ENCODE measurements at places on chromosomes 2 and 18.

GRCh38 chr2:241965931-241966412 lies 96.4 kb downstream of the RTP5 start:
- peak; percentile 88 for DNase-seq

GRCh38 chr18:49071317-49071716 lies 120.6 kb upstream of the SMAD7 start:
- DNase-seq: no peak

DNA sequence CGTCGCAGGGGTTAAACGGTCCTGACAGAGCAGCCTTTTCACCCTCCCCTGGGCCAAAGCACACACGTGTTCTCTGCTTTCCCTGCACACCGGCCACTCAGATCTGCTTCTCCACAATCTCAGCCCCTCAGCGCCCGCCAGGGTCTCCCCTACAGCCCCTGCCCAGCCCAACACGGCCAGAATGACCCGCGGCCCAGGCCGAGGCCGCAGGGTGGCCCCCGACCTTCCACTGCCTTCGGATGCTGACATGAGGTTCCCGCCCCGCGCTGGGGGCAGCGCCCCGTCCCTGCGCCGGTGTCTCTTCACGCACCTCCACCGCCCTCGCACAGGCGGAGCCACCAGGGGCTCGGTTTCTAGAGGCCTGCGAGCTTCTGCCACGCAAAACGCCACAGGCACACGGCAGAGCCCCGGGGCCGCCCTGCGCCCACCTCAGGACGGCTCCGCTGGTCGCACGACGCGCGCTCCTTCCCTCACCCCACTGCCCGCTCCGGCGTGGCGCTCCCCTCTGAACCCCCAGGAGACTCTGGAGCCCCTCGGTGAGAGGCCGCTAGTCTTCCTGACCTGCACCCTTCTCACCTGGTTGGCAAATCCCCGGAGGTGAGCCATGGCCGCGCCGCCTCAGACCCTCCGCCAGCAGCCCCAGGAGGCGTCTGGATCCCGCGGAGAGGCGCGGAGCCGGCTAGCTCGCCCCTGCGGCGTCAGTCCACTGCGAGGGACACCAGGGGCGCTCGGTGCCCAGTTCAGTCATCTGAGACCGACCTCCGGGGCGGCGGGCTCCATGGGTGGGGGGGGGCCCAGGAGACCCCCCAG lies 749 bp downstream of the STK25 start:
- peak; percentile 85 for DNase-seq

- DNase-seq: no peak
These were observed 20.0 kb downstream of the AQP12A start for GRCh38 chr2:240711701-240712100.

- peak; percentile 83 for DNase-seq
These were observed 993 bp downstream of the RBMS1 start for GRCh38 chr2:160492401-160493226.

- DNase-seq: peak; percentile 18
These were observed 743 bp downstream of the XPO1 start for GRCh38 chr2:61537277-61537949.

DNA sequence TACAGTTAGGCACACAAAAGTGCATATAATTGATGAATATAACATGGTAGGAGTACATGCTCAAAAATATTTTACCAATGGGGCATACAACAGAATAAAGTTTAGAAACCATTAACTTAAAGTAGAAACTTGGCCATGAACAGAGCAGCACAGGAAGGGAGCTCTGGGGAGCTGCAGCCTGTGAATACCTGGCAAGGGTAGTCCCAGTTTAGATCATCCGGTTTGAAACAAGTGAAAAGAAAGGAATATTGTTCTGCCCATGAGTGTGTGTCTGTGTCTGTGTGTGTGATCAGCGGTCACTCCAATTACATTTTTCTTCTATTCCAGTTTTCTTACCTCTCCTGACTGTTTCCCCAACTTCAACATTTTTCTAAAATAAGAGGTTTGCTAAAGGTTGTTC lies 233.0 kb downstream of the ALK start:
- DNase-seq: no peak

DNA sequence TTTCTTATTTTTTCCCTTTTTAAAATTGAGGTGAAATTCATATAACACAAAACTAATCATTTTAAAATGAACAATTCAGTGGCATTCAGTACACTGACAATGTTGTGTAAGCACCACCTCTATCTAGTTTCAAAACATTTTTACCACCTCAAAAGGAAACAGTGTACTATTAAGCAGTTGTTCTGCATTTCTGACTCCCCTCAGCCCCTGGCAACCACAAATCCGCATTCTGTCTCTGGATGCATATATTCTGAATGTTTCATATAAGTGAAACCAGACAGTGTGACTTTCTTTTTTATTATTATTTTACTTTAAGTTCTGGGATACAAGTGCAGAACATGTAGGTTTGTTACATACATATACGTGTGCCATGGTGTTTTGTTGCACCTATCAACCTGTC lies 19.2 kb upstream of the TANK start:
- DNase-seq: no peak

DNA sequence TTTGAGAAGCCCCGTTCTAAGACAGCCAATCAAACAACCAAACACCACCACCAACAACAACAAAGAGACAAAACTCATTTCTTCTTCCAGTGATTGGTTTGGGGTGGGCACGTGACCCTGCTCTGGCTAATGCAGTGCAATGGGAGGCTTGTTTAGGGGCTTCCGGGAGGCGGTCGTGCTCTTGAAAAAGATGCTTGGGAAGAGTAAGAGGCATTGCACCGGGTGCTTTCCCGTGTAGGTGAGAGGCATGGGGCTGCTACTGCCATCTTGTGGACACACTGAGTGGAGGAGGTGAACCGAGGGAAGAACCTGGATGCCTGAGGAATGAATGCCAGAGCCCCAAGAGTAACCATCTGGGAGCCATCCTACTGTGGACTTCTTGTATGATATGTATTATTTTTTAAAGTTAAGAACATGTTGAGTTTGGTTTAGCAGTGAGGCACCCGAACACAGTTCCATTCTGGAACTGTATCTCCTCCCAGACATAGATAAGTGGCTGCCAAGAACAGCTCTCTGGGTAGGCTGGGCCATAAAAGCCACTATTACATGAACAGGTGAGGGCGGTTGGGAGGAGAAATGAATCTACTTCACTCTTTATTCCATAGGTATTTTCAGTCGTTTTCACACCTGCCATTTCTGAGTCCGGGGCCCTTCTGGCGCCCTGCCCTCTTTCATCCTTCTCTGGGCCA lies 19.1 kb upstream of the ARHGAP25 start:
- DNase-seq: peak; percentile 46

- peak; percentile 60 for DNase-seq
These were observed 12.2 kb upstream of the SKOR2 start for GRCh38 chr18:47263430-47264307.

- no peak for DNase-seq
These were observed 6.0 kb downstream of the SLC39A10 start for GRCh38 chr2:195663007-195663406.

DNA sequence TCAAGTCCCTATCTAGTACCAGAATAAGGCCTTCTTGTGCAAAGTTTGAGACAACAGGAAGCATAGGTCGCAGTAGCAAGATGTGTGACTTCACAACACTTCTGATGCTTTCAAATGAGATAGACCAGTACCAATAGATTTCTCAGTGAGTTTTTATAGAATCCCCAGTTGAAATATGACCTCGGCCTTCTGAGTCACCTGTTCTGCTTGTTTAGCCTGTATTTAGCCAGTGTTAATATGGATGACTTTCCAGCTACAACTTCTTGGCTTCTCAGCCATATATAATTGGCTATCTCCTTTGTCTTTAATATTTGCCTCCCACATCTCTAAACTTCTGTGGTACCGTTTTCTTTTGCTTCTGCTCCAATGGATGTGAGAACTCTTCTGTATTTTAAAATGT lies 113.8 kb downstream of the KYNU start:
- DNase-seq: no peak

DNA sequence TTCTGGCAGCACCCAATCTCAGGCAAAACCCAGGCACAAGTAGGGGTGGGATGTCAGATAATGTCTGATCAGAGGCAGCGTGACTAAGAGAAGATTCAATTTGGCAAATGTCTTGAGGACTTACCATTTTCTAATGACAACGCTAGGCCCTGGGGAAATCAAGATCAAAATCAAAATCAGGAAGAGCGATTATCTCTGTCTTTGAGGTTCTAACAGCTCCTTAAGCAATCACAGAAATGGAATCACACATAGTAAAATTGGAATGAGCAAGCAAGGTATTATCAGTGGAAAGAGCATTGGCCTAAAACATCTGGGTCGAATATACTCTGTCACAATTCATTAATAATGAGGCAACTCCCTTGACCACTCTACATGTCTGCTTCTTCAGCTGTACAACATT lies 8.6 kb upstream of the SERPINB2 start:
- DNase-seq: no peak

- no peak for DNase-seq
These were observed 5.9 kb downstream of the LMAN2L start for GRCh38 chr2:96733931-96734330.

GRCh38 chr2:73260338-73260984 lies 23.8 kb downstream of the FBXO41 start:
- peak; percentile 88 for DNase-seq

DNA sequence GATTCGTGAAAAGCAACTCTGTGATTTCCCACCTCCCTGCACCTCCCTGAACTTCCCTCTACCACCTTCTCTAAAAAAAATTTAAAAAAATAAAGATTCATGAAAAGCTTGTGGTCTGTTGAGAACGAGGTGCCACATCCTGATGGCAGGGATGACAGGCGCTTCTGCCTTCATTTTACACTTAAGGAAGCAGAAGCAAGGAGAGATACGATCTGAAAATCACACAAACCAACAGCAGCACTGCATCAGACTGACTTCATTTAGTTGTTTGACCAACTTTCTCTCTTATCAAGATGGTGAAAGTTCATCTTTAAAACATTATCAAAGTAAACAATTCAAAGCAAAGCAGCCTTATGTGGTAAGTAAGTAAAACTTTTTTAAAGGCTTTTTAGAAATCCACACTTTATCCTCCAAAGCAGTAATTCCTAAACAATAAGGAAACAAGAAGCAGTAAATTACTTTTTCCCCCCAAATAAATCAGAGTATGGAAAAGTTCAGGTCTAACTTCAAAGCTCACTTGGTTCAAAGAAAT lies 15.5 kb downstream of the WDFY1 start:
- no peak for DNase-seq

- DNase-seq: no peak
These were observed 56.8 kb downstream of the SLC4A10 start for GRCh38 chr2:161681046-161681445.

DNA sequence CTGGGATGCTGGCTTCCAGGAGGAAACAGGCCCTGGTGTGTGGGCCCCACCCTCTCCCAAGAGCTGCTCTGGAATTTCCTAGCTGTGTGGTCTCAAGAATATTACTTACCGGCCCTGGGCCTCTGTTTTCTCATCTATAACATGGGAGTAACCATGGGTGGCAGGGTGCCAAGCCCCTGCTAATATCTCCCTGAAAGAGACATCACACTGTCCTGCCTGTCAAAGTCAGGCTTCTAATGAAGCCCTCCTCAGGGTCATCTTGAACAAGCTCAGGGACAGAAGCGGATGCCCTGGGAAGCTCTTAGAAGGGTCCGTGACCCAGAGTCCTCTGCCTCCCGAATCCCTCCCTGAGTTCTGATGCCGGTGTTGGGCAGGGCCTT lies 173.2 kb upstream of the HDAC4 start:
- DNase-seq: no peak

GRCh38 chr2:3585261-3586109 lies 9.4 kb upstream of the COLEC11 start:
- peak; percentile 90 for DNase-seq

GRCh38 chr2:48434101-48434500 lies 95.9 kb upstream of the STON1 start:
- no peak for DNase-seq

Data from AG08396 (cell line).